Amygdala (tissue), 56 donors: ENCODE measurements at places on chromosomes 13 and 19.

DNA sequence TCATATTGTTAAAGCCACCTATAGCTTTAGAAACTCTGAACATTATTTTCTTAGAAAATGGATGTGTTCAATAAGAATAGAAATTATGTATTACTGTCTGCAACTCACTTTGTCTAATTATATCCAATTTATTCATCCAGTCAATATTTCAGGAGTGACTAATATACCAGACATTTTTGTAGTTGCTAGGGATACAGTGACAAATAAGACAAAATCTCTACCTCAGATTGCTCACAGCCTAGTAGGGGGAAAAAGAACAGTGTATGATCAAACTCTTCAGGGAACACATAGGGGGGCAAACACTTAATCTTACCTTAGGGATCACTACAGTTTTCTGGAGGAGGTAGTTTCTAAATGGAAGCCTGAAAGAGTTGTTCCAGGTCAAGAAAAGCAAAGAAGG lies 8.6 kb downstream of the BRCA2 start:
- no peak for DNase-seq

DNA sequence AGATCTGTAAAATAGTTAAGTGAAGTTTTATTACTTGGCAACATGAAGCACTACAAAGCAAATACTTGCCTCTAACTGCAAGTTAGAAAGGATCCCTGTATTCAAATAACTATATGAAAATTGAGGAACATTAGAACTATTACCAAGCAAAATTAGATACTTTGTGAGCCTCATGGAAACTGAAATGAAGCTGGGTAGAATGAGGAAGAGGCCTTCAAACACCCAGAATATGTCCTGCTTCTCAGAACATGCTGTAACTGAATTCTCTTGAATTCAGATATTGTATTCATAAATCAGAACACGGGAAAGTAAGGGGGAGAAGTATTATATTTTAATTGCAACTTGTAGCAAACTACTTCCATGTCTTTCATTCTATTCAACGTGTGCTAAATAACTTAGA lies 947.9 kb downstream of the PCDH17 start:
- no peak for DNase-seq

GRCh38 chr19:52945652-52946321 lies 16.9 kb downstream of the ZNF816 start:
- no peak for DNase-seq

GRCh38 chr13:45367358-45367757 lies 26.4 kb upstream of the TPT1 start:
- no peak for DNase-seq

DNA sequence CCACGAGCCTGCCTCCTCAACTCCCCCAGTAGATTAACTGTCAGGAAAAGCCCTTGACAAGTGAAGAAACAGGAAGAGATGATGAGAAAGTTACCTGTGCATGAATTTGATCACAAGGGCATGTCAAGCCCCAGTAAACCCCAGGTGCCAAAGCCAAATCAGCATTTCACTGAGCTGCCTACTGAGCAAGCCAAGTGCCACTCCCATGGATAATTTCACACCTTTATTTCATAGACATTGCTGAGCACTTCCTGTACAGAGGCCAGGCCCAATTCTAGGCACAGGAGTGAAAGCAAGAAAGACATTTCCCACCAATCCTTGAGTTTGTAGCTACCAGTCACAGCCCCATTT lies 2.4 kb downstream of the GADD45GIP1 start:
- no peak for DNase-seq

- no peak for DNase-seq
Measured at GRCh38 chr13:76656056-76656455, 230.1 kb downstream of the KCTD12 start.

DNA sequence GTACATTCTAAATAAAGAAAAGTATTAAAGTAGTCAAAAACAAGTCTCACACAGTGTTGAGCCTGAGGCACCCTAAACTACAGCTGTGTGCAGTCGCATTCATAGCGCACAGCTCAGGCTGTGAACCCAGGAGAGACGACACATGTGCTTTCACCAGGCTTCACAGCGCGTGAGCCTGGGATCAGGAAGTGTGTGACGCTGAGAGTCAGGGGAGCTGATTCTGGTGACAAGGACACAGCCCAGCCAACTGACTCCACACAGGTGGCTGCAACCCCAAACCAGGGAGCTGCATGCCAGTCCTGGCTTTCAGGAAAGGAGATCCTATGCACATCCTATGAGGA lies 41.6 kb downstream of the COL4A1 start:
- DNase-seq: no peak

DNA sequence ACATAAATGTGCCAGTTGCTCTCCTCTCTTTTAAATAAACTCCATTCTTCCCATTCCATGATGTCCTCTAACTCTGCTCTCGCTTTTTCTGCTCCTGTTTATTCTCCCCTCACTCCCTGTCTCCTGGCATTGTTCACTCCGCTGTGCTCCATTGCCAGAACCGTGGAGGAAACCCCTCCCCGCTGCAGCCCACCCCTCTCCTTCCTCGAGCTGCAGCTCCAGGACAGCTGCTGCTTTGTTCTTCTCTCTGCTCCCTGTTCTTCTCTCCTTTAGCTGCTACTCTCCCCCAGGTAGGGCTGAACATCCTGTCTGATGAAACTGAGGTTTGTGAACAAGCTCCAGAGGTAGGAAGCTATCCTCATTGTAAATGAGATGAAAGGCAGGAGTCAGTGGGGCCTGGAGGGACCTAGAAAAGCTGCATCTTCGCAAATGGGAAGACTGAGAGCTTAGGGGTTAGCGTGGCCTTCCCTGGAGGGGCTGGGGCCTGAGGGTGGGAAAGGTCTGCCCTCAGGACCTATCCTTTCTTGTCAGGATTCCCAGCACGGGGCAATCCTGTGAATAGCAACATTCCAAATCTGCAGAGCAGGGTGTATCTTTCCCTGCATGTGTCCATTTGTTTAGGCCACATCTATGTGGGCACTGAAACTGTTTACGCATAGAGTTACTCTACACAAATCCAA lies 243.7 kb downstream of the DNAJC15 start:
- no peak for DNase-seq

GRCh38 chr13:73248711-73249580 lies 190.1 kb downstream of the KLF5 start:
- DNase-seq: no peak

DNA sequence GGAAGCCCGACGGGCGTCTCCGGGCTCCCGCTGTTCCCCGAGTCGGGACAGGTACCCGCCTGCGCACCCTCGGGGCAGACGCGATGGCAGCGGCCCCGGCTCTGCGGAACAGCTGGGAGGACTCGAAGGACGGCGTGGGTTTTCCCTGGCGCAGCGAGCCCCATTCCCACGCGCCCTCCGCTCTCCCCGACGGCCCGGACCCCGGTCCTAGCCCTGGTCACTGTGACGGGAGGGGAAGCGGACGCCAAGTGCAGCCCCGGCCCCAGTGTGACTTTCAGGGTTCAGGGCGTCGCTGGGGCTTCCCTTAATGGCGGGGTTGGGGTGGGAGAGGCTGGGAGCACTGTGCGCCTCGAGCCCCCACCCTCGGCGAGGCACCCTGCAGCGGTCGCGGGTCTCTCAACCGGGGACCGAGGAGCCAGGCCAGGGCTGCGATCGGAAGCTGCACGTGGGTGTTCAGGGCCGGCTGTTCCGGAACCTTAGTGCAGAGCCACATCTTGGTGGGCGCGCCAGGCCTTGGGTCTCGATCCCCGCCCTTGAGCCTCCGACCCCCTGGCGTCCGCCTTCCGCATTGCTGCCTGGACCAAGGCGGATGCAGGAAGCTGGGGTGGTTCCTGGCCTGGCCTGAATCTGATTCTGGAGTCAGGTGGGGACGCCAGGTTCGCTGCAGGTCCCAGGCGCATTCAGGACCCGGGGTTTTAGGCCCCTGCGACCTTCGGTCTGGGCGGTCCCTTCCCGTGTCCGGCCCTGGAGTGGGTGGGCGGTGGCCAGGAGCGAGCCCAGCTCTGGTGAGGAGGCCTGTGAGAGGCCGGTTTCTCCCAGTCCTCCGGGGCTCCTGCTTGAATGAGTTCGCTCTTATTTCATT lies 3.5 kb downstream of the LGALS7B start:
- no peak for DNase-seq

GRCh38 chr19:43596842-43597461 lies 557 bp downstream of the ZNF576 start:
- DNase-seq: no peak

DNA sequence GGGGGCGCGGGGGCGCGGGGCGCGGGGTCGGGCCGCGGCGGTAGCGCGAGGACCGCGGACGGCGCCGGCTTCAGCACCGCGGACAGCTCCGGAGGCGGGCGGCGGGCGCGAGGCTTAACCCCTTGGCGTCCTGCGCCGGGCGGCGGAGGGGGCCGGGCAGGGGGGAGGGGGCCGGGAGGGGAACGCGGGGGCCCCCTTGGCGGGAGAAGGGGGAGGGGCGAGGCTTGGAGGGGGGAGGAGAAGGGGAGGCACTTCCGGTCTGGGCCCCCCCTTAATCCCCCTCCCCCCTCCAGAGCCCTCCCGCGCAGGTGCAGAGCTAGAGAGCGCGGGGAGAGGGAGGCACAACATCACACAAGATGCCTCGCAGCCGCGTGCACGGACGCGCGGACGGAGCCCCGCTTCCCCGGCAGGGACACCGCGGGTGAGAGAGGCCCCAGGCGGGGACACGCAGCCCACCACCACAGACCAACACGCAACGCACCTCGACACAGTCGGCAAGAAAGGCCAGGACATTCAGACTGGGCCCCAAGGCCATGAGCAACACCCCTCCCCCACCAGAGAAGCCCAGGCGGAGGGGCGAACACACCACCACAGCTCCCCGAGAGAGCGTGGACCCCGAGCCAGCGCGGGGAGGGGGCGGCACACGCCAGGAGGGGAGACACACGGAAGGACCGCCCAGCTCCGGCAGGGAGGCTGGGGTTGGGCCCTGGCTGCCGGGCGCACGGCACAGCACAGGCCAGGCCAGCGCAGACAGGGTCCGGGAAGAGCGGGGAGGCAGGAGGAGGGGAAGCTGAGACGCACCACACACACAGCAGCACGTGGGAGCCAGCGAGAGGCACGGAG lies 24.1 kb downstream of the SHANK1 start:
- DNase-seq: peak; percentile 33

- no peak for DNase-seq
Measured at GRCh38 chr13:85586422-85586831, 212.8 kb downstream of the SLITRK6 start.

- DNase-seq: no peak
Measured at GRCh38 chr13:60211548-60211947, 47.8 kb upstream of the DIAPH3 start.

DNA sequence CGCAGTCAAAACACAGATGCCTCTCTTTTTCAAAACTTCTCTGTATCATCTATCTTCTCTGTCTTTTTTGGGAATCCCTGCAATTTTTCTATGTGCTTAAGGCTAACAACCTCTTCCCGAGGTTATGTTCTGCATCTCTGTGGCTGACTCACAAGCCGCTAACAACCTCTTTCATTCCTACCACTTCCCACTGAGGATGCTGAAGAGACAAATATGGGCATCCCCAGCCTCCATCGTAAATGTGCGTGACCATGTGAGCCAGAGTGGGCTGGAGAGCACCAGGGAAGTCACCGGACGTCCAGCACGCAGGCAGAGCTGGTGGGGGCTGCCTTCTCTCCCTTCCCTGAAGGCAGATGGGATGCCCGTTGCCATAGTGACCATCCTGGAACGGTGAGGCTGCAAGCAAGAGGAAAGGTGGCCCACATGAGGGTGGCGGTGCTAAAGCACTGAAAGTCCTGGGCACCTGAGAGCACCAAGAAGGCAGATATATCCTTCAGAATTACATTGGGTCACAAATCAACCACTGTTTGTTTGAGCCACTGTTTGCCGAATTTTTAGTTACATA lies 122.8 kb downstream of the SHISA2 start:
- DNase-seq: no peak

DNA sequence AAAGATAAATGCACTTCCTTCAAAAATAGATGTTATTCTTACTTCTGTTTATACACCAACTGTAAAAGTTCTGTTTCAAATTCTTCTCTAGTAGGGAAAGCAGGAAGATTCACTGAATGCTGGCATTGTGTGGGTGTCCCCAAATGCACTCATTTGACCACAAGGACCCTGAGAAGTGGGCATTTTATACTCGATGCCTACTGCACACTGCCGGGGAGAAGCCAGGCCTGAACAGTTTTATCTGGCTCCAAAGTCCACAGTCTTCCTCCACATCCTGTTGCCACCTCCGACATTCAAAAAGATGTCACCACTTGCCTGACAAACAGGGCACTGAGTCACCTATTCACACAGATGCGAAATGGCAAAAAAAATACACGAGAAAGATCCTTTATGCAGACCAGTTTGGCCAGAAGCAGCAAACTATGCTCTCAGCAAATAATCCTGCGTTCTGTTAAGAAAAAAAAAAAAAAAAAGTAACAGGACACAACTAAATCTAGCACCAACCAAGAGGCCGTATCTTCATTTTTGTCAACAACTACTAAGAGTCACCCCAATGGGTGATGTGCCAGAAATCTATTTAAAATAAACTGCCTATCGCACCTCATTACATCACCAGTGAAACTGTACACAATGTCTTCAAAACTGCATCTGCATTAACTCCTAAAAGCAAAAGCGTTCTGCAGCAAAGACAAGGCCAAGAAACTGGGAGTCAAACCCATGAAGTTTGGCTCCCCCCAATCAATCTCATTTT lies 6.2 kb downstream of the ZC3H4 start:
- DNase-seq: no peak

GRCh38 chr13:25579221-25579620 lies 207.4 kb downstream of the ATP8A2 start:
- DNase-seq: no peak

DNA sequence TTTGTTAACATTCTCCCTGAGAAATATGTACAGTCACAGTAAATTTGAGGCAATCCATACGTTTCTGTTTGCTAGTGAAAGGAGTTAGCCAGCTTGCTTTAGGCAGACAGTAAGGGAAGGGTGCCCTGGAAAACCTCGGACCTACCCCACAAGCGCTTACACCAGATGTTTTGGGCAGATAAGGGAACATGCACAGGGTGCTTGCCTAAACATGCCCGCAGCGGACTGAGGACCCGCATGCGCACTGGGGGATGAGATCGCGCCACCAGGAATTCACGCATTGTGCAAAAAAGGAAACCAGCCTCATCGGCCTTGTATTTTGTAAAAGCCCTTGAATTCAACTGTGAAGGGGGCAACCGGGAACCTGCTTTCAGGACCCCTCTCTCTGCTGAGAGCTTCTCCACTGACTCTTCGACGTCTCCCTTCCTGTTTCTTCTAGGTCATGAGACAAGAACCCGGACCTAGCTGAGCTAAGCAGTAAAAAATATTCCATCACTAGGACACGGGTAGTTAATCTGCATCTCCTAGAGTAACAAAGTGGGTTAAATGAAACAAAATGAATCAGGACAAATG lies 1399.2 kb upstream of the ATXN8OS start:
- no peak for DNase-seq

DNA sequence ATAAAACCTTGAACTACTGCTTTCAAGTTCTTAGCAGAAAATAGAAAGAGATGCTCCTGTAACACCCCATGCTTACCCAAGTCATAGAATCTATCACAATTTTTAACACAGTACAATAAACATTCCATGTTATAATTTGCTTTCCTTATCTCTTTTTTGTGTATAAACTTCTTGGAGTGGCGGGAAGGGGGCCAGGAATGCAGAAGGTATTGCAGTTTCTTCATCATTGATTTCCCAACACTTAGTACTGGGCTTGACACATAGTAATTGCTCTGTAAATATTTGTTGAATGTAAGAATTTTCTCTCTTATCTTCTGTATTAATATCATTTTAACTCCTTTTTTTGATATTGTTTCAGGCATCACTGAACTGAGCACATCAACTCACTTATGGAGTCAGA lies 535.8 kb downstream of the KCTD12 start:
- DNase-seq: no peak
